Kidney tubule cell (primary cell): ENCODE measurements at places on chromosomes 4 and X.

DNA sequence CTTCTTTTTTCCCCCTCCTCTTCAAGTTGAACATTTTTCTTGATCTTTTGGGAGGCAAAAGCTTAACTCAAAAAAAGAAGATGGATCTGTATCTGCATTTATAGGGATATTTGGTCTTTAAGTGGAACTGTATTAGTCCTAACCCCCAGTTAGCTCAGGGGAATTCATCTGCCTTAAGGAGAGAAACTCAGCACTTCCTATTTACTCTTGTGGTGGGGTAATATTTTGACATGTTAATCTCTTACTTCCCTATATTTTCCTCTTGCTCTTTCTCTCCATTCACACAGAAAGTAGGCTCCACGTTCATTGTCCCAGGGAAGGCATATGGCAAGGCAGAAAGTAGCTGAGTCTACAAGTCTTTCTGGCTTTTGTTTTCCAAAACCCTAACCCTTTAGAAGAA is 5.3 kb downstream of the LRRC66 start:
- no peak for DNase-seq

GRCh38 chr4:111031001-111031579 is 408.2 kb upstream of the PITX2 start:
- DNase-seq: peak; percentile 36

DNA sequence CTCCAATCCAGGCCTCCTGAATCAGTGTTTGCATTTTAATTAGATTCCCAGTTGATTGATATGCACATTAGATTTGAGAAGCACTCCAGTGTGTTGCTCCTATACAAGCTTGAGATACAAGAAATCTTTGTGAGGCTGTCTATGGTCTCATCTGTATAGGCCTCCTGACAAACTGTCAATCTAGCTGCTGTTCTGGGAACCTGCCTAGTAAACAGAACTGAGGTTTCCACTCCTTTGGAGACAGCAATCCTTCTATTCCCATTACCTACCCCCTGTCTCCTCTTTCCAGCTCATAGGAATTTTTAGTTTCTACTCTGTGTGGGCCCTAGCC is 306.1 kb upstream of the EMCN start:
- no peak for DNase-seq

- DNase-seq: no peak
Measured at GRCh38 chrX:68175562-68175961, 257.7 kb downstream of the OPHN1 start.

DNA sequence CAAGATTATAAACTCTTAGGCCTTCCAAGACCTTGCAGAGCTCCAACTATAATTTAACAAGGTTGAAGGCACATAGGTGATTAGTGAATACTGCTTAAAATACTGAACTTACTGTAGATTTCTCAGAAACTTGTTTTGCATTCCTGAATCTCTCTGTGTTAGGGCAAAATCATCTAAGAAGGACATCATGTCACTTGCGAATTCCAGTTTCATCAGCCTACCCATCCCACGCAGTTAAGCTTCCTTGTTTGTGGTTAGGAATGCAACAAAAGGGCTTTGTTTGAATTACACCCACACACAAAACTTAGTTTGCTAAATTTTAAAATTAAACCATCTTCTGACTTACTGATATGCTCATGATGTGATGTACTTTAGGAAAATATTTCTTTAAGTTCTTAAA is 174.0 kb downstream of the SOWAHB start:
- DNase-seq: peak; percentile 83

DNA sequence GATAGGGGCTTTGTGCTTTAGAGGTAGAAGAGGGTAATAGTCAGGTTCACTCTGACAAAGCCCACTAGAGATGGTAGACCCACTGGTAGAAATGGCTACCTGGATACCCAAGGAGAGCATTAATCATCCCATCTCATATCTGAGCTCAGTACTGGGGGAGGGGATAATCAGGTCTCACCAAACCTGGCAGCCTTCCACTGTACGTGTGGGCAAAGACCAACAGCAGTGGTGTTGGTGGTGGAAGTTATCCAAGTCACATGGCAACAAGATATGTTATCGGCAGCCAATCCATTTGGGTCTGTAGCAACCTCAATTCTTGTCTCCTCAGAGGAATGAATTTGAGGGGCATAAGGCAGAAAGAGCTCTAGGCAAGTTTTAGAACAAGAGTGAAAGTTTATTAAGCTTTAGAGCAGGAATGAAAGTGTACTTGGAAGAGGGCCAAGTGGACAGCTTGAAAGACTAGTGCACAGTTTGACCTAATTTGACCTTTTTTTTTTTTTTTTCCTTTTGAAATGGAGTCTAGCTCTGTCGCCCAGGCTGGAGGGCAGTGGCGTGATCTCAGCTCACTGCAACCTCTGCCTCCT is 67.0 kb upstream of the CXCL13 start:
- peak; percentile 85 for DNase-seq

DNA sequence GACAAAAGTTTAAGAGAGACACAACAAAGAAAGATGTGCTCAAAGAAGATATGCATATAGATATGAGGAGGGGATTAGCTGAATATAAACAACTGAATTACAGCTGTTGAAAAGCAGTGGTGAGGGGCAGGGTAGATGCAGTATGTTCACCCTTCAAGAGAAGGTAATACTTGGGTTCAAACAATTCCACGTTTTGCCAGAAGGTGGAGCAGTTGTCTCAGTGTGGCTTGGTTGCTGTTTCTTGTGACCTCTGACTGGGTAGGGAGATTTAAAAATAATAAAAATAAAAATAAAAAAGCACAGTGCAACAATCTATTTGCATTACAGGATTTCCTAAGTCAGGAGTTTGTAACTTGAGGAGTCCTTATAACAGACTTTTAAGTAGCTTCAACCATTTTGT is 23.3 kb downstream of the PHOX2B start:
- no peak for DNase-seq

- peak; percentile 87 for DNase-seq
Measured at GRCh38 chr4:148834804-148835631, 392.8 kb upstream of the NR3C2 start.

DNA sequence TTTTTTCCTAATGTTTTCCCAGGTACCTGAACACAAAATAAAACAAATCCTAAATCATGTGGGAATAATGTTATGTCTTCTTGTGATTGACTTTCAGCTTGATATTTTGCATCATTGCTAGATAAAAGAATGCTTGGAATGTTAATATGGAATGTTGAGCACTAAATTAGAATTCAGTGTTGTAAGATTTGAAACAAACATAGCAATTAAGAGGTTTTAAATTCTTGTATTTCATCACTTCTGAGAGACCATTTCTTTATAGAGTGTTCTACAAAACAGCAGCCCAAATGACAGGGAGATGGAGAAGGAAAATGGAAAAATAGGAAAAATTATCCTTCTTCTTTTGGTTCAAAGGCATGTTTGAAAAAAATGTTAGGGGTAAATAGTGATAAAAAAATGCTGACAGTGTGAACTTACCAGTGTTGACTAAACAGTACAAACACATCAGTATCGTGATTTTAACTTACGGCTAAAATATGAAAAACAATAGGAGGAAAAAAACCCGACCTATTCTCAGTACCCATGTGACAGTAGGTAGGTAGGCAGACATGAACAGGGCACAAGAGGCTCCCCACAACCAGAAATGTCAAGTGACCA is 102.6 kb upstream of the PDE5A start:
- DNase-seq: no peak

GRCh38 chr4:10582059-10582686 is 102.4 kb downstream of the CLNK start:
- DNase-seq: peak; percentile 60

- peak; percentile 29 for DNase-seq
Measured at GRCh38 chrX:9855561-9856283, 69.5 kb downstream of the SHROOM2 start.
